ENCODE measurements at places on chromosomes 16 and 17.

DNA sequence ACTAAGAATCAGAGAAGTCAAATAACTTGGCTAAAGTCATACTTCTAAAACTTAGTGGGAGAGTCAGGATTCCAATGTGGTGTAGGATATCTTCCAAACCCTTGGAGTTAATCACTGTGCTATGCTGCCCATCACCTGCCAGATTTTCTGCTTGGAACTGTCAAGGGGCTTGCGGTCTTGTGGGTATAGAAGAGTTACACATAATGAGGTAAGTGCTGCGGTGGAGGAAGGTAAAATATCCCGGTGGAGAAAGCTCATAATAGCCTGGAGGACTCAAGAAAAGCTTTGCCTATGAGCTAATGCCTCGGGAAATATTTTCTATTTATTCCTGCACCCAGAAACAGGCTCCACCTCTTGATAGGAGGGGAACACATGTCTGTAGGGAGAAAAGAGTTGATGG is 195.6 kb downstream of the UTP18 start:
- no peak for DNase-seq

- no peak for DNase-seq
Observed at GRCh38 chr16:87235810-87236515, 81.2 kb downstream of the C16orf95 start.

DNA sequence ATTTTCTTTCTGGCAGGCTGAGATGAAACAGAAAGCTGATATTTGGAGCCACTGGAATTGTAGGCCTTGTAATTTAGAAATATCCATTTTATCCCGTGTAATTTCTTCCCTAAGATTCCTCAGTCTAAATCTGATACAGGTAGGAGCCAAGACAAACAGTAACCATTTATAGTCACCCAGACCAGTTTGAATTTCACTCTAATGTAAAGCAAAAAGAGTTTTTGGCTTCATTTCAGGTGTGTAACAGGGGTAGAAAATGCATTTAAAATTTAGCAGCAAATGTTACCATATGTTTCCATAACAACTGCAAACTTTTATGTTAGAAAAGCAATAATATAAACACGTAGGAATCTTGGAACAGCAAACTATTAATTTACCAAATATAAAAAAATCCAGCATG is 249.4 kb downstream of the FTO start:
- DNase-seq: no peak

GRCh38 chr16:50751528-50751927 is 9.6 kb downstream of the CYLD start:
- DNase-seq: no peak

DNA sequence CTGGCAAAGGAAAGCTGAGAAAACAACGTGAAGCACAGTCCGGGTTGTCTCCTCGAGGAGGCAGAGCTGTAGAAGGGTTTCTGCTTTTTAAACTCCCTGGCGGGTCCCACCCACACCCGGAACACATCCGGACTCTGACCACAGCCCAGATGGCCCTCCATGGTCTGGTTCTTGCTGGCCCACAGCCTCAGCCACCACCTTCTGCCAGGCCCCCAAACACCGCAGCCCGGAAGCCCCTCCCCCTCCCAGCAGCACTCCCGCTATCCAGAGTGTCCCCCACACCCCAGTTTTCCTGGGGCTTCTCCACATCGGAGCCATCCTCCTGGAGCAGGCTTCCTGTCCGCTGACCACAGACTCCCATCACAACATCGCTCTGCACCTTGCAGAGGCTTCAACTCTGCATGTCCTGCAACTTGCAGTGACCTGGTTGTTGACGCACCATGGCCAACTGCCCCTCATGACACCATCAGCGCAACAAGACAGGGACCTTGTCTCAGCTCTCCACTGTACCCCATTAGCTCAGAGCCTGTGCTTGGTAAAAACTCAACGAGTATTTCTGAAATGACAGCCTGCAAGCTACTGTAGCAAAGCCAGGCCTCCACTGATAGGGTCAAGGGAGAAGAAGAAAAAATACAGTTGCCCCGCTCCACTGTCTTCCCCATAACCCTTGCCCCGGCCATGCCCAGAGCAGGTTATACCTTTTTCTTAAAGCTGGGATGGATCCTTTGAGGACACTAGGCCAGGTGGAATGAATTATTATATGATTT is 129.8 kb downstream of the C16orf78 start:
- DNase-seq: no peak

GRCh38 chr16:64926476-64926875 is 195.4 kb downstream of the CDH11 start:
- no peak for DNase-seq

DNA sequence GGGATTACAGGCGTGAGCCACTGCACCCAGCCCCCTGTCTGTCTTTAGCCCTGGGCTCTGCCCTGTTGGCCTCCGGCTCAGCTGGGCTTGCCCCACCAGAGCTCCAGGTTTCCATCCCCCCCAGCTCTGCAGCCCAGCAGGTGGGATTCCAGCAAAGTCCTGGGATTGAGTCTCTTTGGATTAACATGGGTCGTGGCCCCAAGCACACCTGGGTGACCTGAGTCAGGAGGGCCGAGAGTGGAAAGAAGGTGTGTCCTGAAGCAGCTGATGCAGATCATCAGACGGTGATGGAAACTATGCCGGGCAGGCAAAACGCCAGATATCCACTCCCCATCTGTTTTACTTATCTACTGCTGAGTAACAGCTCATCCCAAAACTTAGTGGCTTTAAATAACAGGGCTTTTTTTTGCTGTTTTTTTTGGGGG is 72.5 kb downstream of the KNOP1 start:
- no peak for DNase-seq

DNA sequence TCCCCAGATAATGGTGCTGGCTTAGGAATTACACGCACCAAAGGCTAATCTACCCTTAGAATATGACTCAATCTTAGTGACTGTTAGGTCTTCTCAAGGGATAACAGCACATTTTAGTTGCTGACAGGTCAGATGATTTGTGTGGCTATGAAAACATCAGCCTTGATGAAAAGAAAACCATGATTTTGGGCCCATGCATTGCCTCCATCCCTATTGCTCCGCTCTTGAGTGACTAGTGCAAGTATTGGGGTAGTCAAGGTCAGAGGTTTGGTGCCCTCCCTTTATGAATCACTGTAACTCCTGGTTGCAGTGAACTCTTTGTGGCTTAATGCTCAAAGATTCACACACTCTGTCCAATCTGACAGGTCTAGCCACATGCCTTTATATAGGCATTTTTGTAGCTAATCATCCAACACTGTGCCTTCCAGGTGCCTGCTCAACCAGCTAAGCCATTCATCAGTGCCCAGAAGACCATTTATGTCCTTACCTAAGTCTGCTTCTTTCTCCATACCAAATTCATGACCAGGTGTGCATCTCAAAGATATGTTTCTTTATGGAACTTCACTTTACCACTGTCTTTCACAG is 251.6 kb downstream of the KCNJ2 start:
- DNase-seq: no peak

- no peak for DNase-seq
Observed at GRCh38 chr17:59001158-59001814, 105.4 kb downstream of the TRIM37 start.

- DNase-seq: no peak
Observed at GRCh38 chr16:87093804-87094555, 223.2 kb downstream of the C16orf95 start.

DNA sequence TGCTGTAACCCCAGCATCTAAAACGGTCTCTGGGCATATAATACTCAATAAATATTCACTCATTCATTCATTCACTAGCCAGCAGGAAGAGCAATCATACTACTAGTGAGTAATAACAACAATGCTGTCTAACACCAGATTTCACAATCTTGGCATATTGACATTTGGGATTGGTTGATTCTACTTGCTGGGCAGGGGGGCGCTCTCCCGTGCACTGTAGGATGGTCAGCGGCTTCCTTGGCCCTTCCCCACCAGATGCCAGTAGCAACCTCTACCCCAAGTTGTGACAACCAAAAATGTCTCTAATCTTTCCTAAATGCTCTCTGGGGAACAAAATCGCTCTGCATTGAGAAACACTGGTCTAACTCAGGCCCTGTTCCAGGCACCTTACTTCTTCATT is 20.7 kb downstream of the WFDC1 start:
- DNase-seq: no peak
